T-cell (primary cell): ENCODE measurements at places on chromosomes 3 and 15.

DNA sequence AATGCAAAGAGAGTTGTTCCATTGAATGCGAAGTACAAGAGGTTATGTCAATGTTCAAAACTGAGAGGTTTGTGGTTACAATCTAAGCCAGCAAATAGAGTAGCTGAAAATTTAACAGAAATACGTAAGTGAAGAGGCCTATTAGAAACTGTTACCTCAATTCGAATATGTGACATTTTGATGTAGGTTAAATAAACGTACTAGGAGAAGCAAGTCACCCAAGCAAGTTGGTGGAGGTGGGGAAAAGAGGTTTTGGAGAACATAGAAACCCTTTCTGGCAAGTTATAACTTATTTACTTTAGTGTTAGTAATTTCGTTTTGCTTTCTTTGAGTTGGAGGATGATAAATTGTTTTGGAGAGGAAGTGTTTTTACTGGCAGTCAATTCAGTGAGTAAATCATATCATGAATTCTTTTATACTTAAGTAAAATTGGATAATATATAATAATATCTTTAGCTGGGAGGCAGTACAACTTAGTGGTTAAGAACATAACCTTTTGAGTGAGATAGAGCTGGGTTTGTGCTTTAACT, 91.2 kb upstream of the NAALADL2 start:
- DNase-seq = no peak

DNA sequence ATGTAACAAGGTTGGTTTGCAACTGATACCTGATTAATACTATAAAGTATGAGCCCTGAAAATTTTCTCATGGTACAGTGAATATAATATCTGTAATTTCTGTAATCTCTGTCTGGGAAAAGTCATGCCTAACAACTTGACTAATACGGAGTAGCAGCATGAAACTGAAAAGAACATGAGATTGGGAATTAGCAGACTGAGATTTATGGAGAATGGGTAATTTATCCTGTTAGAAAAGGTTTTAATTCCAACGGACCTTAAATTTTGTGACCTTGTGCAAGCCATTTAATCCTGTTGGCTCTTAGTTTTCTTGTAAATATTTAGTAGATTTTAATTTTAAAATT, 90.2 kb upstream of the CMC1 start:
- DNase-seq = no peak

- DNase-seq = peak; percentile 38
Measured at GRCh38 chr15:77021803-77022381, 27.0 kb downstream of the PSTPIP1 start.

DNA sequence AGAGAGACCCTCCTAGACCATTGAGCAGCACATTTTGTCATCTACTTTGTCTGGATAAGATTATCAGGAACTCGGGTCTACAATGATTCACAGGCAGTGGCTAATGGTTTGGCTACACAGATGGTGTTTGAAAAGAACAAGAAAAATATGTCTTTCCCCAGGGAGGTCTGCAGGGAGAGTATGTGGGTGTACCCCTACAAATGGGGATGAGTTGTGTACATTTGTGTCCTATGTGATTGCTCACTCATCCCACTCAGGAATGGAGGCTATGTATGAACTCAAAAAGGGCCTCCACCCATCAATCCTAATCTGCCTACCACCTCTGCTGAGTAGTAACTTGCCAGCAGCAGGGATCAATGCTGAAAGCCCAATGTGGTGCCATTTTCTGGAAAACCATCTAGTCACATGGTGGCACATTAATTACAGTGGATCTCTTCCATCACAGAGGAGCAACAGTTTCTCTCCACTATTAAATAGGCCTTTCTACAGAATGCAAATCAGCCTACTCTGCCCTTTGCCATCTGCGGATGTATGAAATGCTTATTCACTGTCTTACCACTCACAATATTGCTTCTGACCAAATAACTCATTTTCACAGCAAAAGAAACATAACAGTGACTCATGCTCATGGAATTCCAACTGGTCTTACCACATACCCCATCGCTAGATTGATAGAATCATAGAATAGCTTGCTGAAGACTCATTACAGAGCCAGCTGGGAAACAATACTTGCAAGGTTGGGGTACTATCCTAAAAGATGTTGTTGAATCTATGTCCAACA, 48.3 kb upstream of the TRIM42 start:
- no peak for DNase-seq

DNA sequence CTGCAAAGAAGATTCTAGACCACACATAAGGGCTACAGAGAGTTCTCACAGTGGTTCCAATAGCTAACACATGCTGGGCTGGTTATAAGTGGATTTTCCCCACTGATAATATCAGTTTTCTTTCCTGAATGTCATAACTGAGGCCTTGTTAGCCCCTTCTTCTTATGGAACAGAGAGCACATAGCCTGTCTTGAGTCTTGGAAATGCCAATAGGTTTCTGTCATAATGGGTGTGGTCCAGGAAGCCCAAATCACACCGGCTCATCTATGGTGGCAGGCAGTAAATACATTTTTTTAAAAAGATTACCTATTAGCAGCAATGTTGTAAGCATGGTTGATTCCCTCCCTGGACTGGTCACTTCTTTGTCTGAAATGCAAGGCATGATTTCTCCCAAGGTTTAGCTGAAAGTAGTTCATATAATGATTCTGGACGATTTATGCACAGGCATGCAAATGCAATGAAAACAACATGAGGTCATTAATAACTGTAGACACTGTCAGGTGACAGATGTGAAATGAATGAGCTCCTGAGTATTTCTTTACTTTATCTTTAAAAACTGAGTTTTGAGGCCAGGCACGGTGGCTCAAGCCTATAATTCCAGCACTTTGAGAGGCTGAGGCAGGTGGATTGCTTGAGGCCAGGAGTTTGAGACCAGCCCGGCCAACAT, 67.2 kb upstream of the ATP2C1 start:
- DNase-seq = no peak

DNA sequence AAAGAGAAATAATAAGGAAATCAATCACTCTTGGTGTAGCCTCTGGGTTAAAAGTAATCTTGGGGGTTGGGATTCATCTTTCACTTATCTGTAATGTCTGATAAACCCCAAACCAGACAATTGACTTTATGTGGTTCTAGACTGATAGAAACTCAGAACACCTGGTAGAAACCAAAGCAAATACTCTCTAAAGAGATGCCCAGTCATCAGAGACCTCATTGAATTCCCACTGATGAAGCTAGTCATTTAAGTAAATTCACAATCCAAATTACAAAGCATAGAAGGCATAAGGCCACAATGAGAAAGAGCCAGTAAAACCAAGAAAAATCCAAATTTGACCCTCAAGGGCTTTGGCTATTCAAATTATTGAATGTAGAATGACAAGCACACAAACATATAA, 250.6 kb downstream of the MBNL1 start:
- no peak for DNase-seq
